ENCODE measurements at places on chromosomes 3 and 15. TPM values are rescaled to one million over a fixed set of nuclear protein-coding genes. Genes with fewer than 3 reads are reported as not detected.

GRCh38 chr15:61182946-61183345, 46.2 kb downstream of the RORA start:
- DNase-seq = no peak

GRCh38 chr3:138331143-138331894, 1.7 kb upstream of the NME9 start:
- DNase-seq = no peak

- DNase-seq = no peak
Measured at GRCh38 chr3:42705058-42705767, 2.6 kb upstream of the HHATL start.

DNA sequence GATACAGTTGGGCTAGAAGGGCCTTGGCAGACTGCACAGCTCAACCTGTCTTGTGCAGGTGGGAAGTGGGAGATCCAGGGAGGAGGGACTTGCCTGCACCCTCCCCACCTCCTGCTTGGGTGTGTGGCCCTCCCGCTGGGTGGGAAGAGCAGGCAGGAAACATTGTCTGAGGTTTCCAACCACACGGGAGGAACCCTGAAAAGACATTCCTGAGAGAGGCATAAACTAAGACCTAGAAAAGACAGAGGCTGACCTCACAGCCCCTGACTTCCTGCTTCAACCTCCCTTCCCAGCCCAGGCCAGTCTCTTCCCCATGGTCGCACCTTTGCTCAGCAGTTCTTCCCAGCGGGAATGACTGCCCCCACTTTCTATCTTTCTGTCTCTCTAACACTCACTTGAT, 46.3 kb upstream of the INSYN1 start:
- DNase-seq = peak; percentile 50

Gene SCAMP5
- 3.6 TPM for total RNA-seq

GRCh38 chr15:62063825-62064635, 2.7 kb upstream of the C2CD4A start:
- DNase-seq = no peak

Gene PYGO1
- total RNA-seq = 7.8 TPM

GRCh38 chr3:53074366-53074696, 28.5 kb upstream of the SFMBT1 start:
- no peak for DNase-seq

- DNase-seq = no peak
Measured at GRCh38 chr3:166243511-166243910, 406.3 kb upstream of the BCHE start.

DNA sequence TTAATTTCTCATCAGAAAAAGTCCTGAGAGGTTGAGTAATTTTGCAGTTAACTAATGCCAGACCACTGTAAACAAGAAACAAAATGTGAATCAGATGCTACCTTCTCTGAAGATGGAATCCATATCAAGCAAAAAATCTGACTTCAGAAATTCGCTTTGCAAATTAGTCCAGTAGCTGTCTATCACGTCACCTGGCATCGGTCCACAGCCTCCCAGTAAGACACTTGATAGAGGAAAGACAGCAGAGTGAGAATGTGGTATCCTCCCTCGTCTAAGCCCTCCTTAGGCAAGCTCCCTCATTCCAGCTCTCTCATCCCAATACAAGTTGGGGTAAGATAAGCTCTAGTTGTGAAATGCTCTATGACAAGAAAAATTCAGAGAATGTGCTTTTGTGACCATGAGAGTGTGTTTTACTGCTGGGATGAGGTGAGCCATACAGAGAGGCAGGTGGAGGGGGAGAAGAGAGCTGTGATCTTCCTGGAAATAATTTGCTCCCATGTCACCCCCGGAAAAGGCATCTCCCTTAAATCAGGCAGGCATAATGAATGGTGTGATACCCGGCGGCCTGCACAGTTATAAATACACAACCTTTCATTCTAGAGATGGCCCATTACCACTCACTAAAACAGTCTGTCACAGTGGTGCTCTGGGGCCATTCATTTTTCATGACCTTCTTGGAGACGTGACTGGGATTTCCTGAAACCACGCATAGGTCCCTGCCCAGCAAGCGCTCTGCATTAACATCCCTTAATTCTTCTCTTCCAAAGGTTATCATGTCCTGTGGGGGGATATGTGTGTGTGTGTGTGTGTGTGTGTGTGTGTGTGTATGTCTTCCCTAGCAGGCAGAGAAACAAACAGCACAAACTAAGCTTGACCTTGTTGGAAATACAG, 602.0 kb upstream of the KCNMB2 start:
- DNase-seq = no peak

Gene DPPA2
- not detected for total RNA-seq

DNA sequence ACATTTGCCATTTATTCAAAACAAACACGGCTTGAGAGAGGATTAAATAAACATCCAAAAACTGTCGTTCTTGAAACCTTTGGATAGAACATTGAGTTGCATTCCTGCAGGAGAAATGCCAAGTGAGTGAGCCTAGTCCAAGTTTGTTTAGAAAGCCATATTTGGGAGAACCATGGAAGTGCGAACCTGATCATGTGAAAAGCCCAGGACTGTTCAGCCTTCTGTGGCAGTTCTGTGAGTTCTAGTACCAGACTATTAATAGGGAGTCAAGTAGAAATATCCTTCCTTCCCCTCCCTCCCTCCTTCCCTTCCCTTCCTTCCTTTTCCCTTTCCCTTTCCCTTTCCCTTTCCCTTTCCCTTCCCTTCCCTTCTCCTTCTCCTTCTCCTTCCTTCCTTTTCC, 470.4 kb downstream of the LPP start:
- peak; percentile 35 for DNase-seq

- no peak for DNase-seq
Measured at GRCh38 chr3:126914226-126914625, 68.7 kb upstream of the PLXNA1 start.

DNA sequence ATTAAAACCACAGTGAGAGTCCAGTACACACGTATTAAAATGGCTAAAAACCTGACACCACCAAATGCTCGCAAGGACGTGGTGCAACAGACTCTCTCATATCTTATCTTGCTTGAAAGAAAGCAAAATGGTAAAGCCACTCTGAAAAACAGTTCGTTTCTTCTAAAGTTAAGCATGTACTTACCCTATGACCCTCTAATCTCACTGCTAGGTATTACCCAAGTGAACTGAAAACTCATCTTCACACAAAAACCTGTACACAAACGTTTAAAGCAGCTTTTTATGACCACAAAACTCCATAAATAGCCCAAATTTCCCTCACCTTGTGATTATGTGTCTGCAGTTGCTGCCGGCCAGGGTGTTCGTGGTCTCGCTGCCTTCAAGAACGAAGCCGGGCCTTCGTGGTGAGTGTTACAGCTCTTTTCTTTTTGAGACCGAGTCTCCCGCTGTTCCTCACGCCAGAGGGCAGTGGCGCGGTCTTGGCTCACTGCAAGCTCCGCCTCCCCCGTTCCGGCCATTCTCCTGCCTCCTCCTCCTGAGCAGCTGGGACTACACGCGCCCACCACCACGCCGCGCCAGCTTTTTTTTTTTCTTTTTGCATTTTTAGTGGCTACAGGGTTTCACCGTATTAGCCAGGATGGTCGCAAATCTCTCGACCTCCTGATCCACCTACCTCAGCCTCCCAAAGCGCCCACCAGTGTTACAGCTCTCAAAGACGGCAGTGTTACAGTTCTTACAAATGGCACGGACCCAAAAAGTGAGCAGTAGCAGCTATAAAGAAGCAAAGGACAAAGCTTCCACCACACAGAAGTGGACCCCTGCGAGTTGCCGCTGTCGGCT, 165.4 kb downstream of the TJP1 start:
- no peak for DNase-seq

GRCh38 chr3:3739330-3740060, 59.7 kb upstream of the LRRN1 start:
- DNase-seq = no peak

- no peak for DNase-seq
Measured at GRCh38 chr3:151501171-151501922, 40.5 kb upstream of the IGSF10 start.

DNA sequence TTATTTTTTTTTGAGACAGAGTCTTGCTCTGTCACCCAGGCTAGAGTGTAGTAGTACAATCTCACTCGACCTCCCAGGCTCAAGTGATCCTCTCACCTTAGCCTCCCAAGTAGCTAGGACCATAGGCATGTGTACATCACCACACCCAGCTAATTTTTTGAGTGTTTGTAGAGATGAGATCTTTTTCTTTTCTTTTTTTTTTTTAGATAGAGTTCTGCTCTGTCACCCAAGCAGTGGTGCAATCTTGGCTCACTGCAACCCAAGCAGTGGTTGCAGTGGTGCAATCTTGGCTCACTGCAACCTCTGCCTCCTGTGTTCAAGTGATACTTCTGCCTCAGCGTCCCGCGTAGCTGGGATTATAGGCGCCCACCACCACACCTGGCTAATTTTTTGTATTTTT, 5.2 kb downstream of the CEP97 start:
- DNase-seq = no peak

- peak; percentile 38 for DNase-seq
Measured at GRCh38 chr15:97234851-97235610, 725.5 kb upstream of the ARRDC4 start.

Gene CLRN1
- total RNA-seq = not detected

DNA sequence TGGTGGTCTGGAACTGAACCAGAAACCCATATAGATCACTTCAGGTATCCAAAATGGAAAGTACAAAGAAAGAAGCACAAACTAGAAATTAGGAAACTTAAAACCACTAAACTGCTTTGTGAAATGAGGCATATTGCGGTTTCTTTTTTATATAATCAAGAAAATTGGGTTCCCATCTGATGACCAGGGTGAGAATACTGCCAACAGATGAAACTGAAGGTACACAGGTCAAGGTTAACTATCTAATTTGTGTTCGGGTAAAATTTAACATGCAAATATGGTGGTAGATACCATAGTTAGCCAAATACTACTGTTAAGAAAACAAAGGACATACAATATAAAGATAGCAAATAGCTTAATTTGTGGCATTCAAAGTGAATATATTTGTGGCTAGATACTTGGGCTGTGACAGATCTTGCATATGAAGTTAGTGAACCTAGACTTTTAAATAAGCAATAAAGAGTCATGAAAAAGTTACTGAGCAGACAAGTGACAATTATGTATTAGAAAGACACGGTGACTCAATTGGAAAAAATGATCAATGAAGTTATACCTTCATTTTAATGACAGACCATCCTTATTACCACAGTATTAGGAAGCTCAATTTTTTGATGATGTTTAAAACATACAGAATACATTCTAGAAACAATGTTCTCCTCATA, 127.4 kb downstream of the NR2E3 start:
- no peak for DNase-seq

DNA sequence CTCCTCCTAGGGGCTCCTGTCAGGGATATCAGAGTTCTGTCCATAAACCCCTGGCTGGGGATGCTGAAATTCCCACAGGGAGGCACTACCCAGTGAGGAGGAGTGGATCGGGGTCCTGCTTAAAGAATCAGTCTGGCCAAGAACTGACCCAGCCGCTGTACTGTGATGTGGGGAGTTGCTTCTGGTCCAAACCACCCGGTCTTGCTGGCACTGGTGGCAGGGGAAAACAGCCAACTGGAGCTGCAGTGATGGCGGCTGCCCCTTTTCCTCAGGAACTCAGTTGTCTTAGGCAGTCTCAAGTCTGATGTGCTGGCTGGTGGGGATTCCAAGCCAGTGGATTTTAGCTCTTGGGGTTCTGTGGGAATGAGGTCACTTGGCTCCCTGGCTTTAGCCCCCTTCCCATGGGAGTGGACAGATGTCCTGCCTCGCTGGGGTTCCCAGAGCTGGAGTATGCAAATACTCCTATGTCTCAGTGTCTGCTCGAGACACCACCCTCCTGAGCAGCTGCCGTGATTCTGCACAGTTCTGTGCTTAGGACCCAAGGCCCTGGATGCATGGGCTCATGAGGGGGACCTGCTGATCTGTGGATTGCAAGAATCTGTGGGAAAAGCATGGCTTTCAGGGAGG, 97.1 kb downstream of the SLC25A26 start:
- DNase-seq = no peak

- DNase-seq = no peak
Measured at GRCh38 chr15:43789409-43789808, 2.7 kb upstream of the SERF2 start.

GRCh38 chr15:51849860-51850259, 20.4 kb downstream of the TMOD3 start:
- no peak for DNase-seq

Gene C2CD4A
- total RNA-seq = not detected

DNA sequence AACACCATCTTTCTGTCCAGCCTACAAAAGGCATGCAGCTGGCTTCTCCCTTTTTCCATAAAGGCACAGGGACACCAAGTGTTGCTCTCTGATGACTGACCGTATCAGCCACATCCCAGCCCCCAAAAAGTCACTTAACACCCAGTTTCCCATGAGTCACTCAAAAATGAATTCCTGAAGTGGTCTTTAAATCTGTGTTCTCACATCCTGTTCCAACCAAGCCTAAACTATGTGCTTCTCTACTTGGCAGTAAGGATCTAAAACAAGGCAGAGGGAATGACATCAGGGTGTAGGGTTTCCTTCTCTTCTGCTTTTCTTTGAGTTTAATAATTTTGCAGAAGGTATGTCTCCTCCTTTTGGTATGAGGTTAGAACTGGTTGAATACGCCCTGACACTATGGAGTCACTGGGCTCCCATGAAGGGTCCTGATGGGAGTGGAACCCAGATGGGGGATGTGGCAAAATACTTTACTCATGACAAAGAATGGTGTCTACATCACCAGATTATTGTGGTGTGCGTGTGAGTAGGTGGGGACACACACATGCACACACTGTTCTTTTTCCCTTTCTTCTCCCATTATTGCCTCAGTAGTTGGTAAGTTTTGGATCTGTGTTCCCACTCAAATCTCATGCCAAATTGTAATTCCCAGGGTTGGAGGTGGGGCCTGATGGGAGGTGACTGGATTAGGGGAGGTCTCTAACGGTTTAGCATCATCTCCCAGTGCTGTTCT, 35.6 kb upstream of the CCK start:
- DNase-seq = no peak

Gene OXTR
- 0.27 TPM for total RNA-seq

Gene IMPG2
- 0.08 TPM for total RNA-seq

DNA sequence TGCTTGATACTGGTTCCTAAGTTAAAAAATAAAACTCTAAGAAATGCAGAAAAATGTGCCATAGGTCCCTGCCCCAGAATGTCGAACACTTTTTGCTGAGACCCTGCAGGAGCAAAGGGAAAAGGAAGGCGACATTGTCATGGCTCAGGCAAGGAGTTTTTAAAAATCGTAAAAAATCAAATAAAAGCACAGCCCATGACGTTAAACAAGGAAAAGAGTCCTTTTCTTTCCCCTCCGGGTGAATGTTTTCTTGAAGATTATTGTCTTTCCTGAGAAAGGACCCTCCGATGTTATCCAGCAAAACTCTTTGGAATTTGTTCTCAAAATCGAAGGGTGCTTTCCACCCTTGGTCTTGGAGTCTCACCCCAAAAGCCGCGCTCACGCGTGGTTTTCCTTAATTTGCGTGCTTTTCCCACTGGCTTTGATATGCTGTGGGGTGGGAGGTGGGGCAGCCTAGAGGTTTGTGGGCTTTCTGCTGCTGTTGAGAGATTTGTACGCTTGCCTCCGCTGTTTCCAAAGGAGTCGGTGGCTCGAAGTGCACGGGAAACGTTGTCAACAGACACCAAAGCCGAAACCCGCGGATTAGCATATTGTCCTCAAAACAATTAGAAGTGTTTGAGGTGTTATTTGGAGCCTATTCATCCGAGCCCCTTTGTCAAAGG, 2.9 kb downstream of the SOX14 start:
- no peak for DNase-seq
